ENCODE measurements at places on chromosomes 3 and 15.
A peak's percentile ranks its signal among the peaks of the same experiment; 100 is the strongest.

DNA sequence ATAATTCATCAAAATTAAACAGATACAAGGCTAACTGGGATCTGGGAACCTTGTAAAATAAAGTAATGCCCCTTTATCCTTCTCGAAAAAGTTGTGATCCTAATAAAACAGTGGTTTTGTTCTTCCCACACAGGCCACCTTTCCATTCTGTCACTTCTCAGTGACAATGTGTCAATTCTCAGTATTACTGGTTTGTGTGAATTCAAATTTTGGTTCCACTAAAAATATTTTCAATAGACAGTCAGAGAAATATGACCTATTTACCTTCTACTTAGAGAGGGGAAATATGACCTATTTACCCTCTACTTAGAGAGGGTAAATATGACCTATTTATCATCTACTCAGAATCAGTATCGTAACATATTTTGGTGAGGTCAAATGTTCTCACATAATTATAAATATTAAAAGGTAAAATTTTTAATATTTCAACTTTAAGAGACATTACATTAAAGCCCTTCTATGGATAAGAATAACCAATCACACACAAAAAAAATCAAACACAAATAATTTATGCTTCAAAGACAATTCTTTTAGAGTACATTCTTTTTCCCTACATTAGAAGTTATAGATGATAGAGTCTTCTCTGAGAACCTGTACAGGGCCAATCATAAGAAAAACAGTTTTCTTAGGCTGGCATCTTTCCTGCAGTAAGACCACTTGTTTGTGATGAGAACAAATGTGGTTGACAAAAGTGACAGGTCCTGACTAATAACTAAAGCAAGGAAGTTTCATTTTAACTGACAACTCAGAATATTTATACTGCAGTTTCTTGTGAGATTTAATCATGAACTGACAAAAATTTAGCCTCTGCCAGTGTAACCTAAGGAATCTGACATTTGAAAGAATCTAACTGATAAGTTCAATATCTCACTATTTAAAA, 323.3 kb downstream of the DIPK2A start:
- DNase-seq, result no peak

- no peak for DNase-seq
These were observed 70.6 kb downstream of the USF3 start for GRCh38 chr3:113625834-113626233.

DNA sequence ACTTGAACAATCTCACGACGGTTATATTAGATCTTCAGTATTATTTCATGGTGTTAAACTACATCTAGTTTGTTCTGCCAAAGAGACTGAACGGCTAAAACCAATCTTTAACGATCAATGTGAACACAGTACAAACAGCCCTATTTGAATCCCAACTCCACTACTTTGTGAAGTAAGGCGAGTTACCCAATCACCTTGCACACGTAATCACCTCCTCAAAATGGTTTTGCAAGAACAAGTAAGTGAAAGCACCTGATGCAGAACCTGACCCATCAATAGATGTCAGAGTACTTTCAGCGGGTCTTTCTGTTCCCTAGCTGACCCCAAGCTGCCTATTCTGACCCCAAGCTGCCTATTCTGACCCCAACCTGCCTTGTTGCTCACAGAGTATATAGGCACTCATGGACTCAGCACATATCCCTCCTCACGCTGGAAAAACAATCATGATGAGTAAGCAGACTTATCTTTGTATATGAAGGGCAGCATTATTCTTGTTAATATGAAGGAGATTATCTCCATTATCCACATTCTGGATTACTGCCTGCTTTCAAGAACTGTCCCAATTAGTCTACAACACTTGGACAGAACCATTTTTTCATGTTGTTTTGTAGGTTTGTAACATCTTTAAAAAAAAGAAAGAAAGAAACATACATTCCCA, 3.7 kb downstream of the KPNA1 start:
- DNase-seq, result no peak

DNA sequence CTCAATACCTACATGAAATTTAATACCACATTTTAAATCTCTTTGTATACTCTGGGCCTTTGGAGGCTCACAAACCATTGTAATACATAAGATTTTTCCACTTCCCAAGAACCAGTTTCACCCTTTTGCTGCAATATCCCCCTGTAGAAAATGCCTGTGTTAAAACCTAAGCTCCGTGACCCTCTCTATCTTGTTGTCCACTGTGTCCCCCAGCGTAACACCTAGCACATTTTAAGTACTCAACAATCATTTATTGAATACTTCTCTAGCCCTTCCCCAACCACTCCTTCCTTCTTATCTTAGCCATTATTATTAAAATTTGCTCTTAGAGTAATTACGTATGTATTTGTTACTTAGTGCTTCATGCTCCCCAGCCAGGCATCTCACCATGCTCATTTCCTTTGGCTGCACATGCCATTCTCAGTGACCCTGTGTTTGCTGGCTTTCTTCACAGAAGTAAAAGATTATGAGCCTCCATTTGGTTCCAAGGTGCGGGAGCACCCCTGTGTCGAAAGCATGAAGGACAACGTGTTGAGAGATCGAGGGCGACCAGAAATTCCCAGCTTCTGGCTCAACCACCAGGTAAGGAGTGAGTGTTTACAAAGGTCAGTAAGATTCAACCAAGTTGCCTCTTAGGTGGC, 81.6 kb downstream of the TGFBR2 start:
- DNase-seq, result no peak

GRCh38 chr15:82051664-82052063, 5.8 kb upstream of the MEX3B start:
- no peak for DNase-seq

DNA sequence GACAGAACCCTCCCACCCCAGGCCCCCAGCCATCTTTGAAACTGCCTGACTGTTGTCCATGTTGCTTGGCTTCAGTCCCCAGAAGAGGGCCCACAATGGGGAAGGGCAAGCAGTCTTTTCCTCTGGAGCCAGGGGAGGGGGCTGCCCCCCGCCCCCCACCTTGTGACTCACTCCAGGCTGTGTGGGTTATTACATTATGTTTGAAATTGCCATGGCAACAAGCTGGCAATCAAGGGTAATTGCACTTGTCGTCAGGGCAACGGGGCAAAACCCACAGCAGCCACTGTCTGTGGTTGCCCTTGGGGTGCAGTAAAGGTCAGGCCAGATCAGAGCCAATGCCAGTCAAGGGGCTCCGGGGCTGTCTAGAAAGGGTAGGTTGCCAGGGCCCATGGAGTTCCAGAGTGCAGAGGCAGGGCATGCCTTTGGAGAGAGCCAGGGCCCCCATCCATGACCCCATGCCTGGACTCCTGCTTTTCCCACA, 3.1 kb upstream of the CAMKV start:
- DNase-seq, result peak; percentile 41

- no peak for DNase-seq
These were observed 252.8 kb downstream of the CLSTN2 start for GRCh38 chr3:140187656-140188221.

DNA sequence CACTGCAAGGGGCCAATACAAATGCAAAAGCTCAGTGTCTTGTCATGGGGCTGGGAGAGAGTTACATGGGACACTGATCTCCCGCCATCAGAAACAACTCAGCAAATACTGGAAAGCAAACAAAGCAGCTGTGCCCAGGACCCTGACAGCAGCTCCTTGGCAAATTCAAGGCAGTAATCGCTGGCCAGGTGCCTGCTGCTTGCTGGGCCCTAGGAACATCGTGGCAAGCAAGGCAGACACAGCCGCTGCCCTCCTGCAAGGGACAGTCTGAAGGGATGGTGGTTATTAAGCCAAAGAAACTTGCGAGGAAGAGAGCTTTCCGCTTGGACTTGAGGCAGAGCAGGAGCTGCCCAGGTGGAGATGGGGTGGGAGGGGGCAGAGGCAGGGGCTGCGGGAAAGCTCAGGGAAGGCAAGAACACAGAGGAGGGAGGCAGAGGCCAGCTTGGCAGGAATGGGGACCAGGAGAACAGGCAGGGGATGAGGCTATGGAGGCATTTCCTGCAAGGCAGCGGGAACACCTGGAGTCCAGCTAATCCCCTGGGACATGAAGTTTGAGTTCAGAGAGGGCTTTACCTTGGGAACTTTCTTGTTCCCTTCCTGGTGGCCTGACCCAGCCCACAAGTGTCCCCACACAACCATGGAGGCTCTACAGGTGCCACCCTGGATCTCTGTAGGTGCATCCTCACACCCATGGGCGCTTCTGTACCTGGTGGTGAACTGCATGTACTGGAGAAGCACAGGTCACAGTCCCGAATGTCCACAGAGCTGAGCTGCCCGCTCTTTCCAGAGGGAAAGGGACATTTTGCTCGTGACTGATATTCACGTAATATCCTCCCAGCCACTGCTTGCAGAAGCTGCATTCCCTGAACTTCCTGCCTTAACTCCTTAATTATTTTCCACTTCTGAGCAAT, 78.7 kb upstream of the ATP2B2 start:
- no peak for DNase-seq

- DNase-seq, result no peak
These were observed 23.3 kb downstream of the IREB2 start for GRCh38 chr15:78461171-78461888.

- no peak for DNase-seq
These were observed 214.3 kb upstream of the FEZF2 start for GRCh38 chr3:62587579-62588031.

DNA sequence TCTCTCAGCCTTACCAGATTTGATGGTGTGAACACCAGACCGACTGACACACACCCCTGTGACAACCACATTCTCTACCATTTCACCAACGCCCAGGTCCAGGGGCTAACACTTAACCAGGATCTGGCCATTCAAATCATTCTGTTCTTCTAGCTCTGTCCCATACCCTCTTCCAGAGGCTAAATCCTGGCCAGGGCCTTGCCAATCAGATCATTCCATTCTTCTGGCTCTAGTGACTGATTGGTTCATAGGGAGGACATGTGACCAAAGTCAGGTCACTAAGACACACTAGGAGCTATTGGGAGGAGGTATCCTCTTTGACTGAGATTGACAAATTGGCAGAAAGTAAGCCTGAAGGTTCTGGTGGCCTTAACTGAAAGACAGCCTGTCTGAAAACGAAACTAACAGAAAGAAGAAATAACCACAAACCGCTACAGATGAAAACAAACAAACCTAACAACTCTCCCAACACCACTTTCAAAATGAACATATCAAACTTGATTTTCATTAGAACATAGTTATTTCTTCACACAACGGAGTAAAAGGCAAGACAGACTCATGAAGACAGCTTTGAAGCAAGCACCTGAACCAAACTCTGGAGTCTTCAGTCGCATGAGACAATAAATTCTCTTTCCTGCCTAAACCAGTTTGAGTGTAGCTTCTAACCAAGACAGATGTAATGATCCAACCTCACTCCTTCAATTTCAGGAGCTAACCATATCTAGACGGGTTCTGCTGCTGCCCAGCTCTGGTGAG, 68.5 kb downstream of the TRANK1 start:
- peak; percentile 8 for DNase-seq

DNA sequence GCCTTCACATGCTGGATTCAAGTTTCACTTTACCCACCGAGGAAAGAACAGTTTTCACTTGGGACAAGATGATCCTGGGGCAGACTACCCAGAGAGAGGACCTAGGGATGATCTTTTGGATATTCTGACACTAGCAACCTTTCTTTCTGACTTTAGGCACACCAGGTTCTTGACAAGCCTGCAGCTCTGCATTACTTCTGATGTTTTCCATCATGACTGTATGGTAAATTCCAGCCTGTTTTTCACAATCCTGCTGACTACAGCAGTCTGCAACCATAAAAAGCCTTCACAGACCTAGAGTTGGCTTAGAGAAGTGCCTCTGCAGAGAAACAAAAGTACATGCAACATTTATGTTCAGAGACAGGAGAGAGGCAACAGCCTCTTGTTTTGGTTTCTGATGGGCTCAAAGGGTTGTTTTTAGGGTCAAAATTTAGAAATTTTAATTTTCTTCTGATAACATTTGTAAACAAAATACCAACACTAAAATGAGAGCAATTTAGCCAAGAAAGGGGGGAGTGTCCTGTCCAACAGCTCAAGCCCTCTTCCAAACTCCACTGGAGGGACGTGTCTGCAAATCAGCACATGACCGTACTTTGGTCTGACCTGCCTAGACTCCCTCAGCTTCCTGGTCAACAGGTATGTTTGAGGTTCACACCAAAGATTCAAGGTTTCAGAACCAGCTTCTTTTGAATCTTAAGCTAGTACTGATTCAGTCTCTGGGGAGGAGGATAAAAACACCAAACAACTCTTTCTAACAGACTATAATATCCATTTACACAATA, 799 bp downstream of the ABI3BP start:
- DNase-seq, result no peak

- no peak for DNase-seq
These were observed 54.0 kb downstream of the CHCHD6 start for GRCh38 chr3:126758026-126758425.

- DNase-seq, result no peak
These were observed 2.7 kb downstream of the MAP6D1 start for GRCh38 chr3:183822631-183823030.

GRCh38 chr3:121809249-121809648, 25.6 kb downstream of the IQCB1 start:
- no peak for DNase-seq

- no peak for DNase-seq
These were observed 2.5 kb downstream of the FEM1B start for GRCh38 chr15:68279779-68280753.
